Tibial nerve (tissue), 4 donors: ENCODE measurements at places on chromosomes 16 and 17. TPM values are rescaled to one million over a fixed set of nuclear protein-coding genes. Genes with fewer than 3 reads are reported as not detected.
A peak's percentile ranks its signal among the peaks of the same experiment; 100 is the strongest.

- peaks cover 29% of the 10 kb centered on the region for H3K36me3 ChIP-seq
- no peak for DNase-seq
- H3K27me3 ChIP-seq, result no peaks in the 10 kb centered on the region
- H3K4me3 ChIP-seq, result peak within 1 kb of the TSS; percentile 69
These were observed at the start of gene VTN for GRCh38 chr17:28370035-28370743. VTN (minus strand) TSS chr17:28370307; CDS start chr17:28370203, 104 bp downstream.

DNA sequence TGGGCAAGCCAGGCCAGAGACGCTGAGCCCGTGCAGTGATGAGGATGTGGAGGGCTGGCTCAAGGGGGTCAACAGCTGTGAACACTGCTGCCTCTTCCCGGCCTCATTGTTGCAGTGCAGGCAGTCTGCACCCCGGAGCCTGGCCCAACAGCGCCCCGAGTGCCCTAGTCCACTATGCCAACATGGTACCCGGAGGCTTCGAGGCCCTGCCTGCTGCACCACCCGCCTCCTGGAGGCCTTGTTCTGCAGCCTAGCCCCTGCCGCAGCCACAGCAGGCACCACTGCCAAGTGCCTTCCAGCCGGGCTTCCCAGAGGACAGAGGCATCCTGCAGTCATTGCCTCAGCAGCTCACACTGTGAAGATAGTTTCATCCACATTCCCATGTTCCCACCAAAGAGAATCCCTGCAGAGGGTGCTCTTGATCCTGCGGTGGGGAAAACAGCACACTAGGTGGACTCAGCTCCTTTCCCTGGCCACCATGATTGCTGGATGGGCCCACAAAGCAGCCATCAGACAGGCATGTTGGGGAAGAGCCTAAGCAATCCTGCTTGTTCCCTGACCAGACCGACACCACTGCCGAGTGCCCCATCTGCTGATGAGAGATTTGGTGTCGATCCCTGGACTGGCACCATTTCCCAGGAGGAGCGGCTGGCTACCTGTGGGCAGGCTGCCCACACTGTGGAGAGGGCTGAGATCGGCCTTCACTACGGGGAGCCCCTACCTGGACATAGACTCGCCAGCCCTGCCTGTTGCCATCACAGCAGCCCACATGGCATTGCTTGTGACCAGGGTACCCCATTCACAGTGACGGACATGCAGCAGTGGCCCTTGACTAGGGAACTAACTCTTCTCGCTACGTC lies 44.9 kb downstream of the USP22 start:
- peaks cover 22% of the 10 kb centered on the region for H3K4me1 ChIP-seq
- no peak overlapping the region for H3K27ac ChIP-seq
- H3K27me3 ChIP-seq, result no peaks in the 10 kb centered on the region
- no peaks in the 10 kb centered on the region for H3K36me3 ChIP-seq
- H3K4me3 ChIP-seq, result no peak overlapping the region
- DNase-seq, result no peak

The KRTAP4-3 gene
- not detected for total RNA-seq

The NXN gene
- total RNA-seq, result 28.4 TPM

The KCNJ18 gene
- not detected for total RNA-seq

The CUEDC1 gene
- 55.5 TPM for total RNA-seq
